ENCODE measurements at places on chromosomes 12 and 14. TPM values are rescaled to one million over a fixed set of nuclear protein-coding genes. Genes with fewer than 3 reads are reported as not detected.
A peak's percentile ranks its signal among the peaks of the same experiment; 100 is the strongest.

TCL1B gene
- not detected for polyA plus RNA-seq

DNA sequence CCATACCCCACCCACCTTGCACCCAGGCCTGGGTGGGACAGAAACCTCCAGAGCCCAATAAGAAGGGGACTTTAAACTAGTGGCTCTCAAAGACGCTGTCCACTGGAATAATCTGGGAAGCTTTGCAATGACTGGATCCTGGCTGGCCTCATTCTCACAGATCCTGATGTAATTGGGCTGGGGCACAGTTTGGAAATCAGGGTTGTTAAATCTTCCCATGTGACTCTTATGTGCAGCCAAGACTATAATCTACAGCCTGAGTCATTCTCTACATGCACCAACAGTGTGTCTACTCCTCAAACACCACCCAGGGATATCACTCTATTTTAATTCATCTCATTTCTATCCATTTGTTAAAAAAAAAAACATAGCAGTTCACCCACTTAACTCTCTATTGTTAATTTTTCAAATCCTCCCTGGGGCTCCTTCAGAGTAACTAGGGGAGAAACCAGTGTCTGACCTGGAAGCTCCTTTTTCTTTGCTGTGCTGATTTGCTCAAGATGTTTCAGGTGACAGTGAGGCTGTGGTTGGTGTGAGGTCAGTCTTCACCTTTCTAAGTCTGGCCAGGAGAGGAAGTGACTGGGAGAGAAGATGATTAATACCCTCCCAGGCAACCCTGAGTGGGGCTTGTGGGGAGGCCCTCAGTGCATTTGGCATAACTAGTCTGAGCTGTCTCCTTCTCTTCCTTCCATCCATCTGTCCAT, 211.6 kb upstream of the SFSWAP start:
- no peak for DNase-seq

GRCh38 chr12:120702637-120703036, 7.6 kb upstream of the UNC119B start:
- DNase-seq: no peak

- DNase-seq: peak; percentile 59
These were observed 2.0 kb downstream of the EEA1 start for GRCh38 chr12:92927055-92927435.

GRCh38 chr12:95303476-95303875, 85.9 kb downstream of the VEZT start:
- no peak for DNase-seq

- DNase-seq: peak; percentile 24
These were observed 249.1 kb downstream of the DPY19L2 start for GRCh38 chr12:63419154-63419553.

STXBP6 gene
- polyA plus RNA-seq: 1.6 TPM

DNA sequence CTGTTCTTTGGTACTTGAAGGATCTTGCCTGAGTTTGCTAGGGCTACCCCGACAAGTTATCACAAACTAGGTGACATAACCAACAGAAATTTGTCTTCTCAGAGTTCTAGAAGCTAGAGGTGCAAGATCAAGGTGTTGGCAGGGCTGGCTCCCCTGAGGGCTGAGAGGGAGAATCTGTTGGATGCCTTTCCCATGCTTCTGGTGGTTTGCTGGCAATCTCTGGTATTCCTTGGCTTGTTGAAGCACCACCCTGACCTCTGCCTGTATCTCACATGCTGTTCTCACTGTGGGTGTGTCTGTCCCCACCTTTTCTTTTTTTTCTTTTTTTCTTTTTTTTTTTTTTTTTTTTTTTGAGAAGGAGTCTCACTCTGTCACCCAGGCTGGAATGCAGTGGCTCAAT, 81.2 kb downstream of the VCPKMT start:
- DNase-seq: no peak

DNA sequence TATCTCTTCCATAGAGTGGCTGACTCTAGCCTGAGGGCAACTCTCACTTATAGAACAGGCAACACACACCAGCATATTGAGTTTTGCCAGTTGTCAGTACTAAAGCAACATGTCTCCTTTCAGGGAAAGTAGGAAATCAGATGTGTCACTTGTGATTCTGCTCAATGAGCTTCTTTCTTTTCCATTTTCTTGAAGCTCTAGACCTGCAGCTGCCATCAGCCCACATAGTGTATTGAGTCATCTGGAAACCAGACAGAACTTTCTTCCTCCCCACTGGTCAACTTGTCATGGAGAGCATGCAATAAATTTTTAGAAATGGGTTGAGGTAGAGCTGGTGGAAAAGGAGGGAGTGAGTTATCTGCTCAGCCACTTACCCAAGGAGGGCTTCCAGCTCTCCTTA, 209.0 kb upstream of the PLEKHG7 start:
- DNase-seq: no peak

TRPV4 gene
- 0.09 TPM for polyA plus RNA-seq

- no peak for DNase-seq
These were observed at the start of gene FZD10 for GRCh38 chr12:130162267-130162666. Gene FZD10 (plus strand): TSS chr12:130162464. CDS start chr12:130162943, 479 bp downstream.

DNA sequence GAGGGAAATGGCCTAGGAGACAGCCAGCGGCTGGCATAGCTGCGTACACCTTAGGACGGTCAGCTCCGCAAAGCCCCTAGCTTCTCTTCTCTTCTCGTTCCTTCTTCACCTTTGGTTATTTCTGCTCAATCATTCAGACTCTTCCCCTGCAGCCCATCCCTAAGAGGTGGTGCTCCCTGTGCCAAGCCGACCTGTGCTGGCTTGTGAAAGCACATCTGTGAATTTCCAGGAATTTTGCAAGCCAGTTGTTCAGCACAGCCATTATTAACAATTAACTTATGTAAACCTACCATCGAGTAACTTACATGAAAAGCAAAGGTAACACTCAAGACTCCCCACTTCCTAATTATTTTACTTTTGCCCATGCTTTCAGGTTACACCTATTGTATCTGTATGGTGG, 20.9 kb upstream of the GPR68 start:
- no peak for DNase-seq

DNA sequence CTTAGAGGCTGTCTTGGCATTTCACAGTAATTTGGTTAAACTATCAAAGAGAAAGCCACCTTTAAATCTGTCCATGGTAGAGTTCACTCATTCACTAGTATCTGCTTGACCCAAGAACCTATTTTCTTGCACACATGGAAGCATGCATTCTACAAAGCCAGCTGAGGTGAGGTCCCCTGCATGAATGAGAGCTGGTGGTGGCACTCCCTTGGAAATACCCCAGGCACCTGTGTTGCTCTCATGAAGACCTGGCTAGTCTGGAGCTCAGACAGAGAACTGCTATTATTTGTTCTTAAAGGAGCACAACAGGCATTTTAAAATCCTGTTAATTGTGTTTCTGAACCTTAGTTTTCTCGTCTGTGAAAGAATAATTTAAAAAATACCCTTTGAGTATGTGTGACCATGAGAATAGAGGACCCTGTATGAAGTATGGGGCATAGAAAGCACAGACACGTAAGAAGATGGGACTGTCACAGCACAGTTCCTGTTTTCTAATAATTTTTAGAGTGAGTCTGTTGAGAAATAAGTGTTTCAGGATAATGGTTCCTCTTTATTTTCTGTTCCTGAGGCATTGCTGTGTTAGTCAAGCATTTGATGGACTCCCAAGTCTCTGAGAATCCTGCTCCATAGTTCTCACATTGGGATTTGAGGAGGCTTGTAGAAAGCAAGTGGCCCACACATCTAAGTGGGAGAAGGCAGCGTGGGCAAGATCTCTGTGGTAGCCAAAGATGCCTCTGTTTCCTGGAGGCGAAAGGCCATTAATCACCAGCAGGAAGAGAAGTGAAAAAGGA, 10.9 kb downstream of the RGS6 start:
- no peak for DNase-seq

GRCh38 chr12:3418609-3419390, 72.2 kb upstream of the PRMT8 start:
- DNase-seq: no peak

GRCh38 chr14:103528587-103529382, at the start of gene TRMT61A:
Gene TRMT61A (plus strand): TSS chr14:103529196. CDS start chr14:103529979, 783 bp downstream.
- peak; percentile 95 for DNase-seq

- no peak for DNase-seq
These were observed 12.1 kb upstream of the GAPDH start for GRCh38 chr12:6522193-6522592.

- no peak for DNase-seq
These were observed 30.6 kb upstream of the C14orf180 start for GRCh38 chr14:104548802-104549535.

- no peak for DNase-seq
These were observed 398.3 kb downstream of the RAD51B start for GRCh38 chr14:68217791-68218340.

GLIPR1L1 gene
- not detected for polyA plus RNA-seq

DNA sequence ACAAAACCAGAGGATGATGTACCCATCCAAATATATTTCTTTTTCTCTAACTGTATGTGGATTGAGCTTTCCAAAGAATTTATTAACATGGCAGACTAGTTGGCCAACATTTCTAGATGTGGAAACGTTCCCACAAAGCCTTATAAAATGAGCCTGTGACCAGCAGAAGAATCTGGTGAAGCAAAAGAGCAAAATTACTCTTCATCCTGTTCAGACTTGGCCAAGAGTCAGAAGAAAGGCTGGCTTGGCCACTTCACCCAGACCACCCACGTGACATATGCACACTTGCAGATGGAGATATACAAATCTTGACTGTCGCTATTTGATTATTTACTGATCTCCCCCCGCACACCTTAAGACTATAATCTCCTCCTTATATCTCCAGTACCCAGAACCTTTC, 96.7 kb downstream of the NUAK1 start:
- DNase-seq: no peak

- DNase-seq: no peak
These were observed 39.4 kb downstream of the TMTC1 start for GRCh38 chr12:29744365-29744764.

- peak; percentile 28 for DNase-seq
These were observed 625 bp downstream of the ANGEL1 start for GRCh38 chr14:76812093-76812421.

DNA sequence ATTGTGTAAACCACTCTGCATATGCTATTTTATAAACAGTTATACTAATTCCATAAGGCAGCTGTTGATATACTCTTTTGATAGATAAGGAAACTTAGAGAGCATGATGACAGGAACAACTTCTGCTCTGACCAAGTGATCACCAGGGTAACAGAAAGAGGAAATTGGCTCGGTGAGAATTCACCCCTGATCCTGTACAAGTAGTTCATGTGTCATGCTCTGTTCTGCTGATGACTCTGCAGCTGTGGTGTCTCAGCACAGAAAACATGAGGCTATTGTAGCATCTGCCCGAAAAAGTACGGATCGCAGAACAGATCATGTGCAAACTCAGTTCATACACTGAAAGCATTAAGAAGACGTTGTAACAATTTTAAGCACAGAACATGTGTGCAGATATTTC, 345.0 kb downstream of the LRIG3 start:
- DNase-seq: no peak

DNA sequence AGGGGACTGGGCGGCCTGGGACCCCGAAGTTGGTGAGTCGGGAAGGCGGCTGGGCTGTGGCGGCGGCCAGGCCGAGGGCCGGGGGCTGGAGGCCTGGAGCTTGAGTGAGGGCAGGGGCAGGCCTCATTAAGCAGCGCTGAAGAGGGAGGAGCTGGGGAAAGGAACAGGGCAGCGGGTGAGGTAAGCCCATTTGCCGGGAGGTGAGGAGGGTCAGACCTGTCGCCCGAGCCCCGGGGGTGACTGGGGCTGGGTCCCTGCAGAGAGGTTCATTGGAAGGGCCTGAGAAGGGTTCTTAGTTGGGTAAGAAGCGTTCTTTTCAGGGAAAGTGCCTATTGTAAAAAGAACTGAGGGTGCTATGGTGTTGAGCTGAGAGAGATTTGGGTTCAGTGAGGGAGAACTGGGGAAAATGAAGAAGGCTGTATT, 441 bp downstream of the RAB5B start:
- peak; percentile 60 for DNase-seq

DNA sequence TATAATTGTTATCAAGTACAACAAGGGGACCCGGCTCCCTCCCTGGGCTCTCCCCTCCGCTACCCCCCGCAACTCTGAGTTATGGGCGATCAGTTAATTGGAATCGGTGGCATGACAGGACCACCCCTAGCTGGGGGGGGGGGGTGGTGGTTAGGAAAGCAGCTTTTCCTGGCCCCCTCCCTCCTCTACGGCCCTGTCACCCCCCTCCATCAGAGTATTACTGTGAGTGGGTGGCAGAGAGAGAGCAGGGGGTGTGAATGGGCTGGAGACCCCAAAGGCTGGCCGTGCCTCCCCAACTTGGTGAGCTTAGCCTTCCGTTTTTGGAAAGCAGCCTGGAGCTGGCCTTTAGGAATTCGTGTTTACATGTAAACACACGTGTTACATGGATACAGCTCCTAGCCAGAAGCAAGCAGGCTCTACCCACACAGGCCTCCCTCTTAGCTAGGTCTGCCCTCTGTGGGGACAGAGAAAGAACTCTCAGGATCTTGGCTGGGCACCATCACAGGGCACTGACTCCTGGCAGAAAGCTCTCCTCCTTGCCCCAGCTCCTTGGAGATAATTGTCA, 1.1 kb upstream of the HOXC4 start:
- no peak for DNase-seq

GRCh38 chr12:58412461-58413060, 471.2 kb downstream of the ATP23 start:
- no peak for DNase-seq

DNA sequence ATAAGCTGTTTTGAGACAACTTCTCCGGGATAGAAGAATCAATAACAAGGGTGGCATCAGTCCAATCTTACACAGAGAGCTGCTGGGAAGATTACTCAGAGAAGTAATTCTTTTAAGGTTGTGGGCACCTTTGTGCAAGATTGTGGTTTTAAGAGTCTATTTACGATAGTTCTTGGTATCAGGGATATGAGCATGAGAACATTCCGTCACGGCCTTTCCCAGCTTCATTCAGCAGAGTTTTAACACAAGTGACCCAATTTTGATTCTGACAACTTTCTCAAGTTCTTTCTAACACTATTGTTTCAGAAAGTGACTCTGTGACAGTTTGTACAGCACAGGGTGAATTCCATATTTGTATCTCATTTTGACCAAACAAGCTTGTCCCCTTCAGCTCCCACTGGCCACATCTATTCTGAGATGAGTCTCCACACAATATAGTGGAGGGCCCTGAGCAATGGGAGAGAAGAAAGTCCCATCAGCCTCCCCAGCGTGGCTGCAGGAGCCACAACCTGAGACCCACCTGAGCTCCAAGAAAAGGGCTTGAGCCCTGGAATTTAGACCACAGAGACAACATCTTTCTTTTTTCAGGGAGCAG, 869.2 kb downstream of the TMEM121 start:
- DNase-seq: no peak

DNA sequence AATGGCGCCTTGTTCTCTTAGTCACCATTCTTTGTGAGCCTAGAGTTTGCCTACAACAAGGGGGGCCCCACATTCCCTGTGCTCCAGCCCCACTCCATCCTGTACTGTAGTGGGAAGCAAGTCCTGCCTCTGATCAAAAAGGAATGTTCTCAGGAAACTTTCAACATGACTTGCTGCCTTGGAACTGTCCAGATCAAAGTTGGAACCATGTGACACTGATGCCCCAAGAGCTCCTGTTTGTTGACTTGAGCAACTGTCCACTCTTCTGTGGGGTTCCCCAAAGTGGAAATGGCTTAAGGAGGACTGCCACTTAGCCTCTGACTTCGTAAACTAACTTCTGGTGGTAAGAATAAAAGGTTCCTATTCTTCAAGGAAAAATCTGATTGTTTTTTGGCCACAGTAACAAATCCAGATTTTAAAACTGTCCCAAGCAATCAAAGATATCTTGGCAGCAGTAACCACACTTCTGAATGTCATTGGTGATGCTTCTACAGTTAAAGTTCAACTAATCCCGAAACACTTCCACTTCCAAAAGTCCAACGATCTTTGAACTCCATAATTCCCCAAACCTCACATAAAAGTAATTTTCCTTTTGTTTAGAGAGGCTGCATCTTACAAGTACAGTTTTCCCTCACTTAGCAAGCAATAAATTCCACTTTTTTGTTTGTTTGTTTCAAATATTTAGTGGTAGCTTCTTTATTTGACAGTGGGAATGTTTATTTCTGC, 67.2 kb downstream of the PAH start:
- no peak for DNase-seq
